ENCODE measurements at places on chromosomes 13 and 19.

GRCh38 chr19:17553256-17553655 is 2.2 kb upstream of the COLGALT1 start:
- DNase-seq, result peak; percentile 81

DNA sequence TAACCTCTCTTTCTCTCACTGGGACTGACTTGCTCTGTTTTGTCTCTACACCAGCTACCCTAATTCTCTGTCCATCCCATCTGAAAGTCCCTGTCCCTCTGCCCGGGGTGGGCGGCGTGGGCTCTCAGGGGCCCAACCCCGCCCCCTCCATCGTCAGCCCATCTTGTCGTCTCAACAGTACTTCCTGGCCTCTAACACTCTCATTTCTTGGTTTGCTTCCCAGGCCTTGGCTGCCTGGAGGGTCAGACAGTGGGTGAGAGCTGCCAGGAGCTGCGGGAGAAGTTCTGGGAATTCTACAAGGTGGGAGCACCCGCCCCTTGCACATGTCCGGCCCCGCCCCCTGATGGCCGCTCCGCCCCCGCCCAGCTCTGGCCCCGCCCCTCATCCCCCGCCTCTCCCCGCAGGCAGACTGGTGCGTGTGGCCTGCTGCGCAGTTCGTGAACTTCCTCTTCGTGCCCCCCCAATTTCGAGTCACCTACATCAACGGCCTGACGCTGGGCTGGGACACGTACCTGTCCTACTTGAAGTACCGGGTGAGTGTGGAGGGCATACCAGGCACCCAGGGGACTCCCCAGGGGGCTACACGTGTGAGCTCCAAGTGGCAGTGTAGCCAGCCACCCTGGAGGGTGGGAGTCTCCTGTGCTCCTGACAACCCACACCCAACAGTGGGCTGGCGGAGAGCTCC is 1.7 kb downstream of the MPV17L2 start:
- DNase-seq, result no peak

DNA sequence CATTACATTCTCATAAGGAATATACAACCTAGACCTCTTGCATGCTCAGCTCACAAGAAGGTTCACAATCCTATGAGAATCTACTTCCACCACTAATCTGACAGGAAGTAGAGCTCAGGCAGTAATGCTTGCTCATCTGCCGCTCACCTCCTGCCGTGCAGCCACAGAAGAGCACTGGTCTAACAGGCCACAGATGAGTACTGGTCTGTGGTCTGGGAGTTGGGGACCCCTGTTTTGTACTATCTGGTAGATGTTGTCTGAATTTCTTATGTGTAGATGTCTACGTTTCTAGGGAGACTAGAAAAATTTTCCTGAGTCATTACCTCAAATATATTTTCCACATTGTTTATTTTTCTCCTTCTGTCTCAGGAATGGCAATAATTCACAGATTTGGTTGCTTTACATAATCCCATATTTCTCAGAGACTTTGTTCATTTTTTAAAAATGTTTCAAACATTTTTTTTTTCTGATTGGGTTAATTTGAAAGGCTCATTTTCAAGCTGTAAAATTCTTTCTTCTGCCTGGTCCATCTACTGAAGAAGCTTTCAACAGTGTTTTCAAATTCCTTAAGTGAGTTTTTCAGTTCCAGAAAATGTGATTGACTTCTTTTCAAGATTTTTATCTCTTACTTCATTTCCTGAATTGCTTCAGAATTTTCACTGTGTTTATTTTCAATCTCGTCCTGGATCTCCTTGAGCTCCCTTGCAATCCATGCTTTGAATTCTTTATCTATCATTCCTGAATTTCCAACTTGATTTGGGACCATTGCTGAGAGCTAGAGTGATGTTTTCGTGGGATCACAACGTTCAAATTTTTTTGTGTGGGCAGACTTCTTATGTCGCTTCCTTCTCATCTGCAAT is 1322.2 kb downstream of the PCDH9 start:
- no peak for DNase-seq

DNA sequence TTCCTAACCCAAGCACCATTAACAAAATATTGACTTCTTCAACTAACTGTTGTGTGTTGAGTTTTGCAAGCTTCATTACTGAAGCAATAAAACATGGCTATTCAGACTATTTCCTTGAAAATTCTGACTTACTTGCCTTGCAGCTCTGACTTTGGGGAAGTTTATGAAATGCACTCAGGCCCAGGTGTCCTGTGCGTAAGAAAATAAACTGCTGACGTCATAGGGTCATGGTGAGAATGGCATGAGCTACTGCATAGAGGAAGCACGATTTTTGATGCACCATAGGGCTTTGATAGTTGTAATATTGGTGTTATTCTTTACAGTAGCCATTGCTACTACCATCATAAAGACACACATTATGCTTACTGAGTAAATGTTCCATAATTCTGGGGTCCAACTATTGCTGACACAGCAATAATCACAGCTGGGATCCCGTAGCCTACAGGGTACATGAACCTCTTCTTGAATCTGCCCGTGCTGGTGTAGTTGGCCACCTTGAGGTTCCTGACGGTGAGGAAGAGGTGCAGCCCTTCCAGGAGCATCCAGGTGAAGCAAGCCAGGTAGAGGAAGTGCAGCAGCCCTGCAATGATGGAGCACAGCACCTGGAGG is 57.9 kb downstream of the MBD3L2B start:
- no peak for DNase-seq

DNA sequence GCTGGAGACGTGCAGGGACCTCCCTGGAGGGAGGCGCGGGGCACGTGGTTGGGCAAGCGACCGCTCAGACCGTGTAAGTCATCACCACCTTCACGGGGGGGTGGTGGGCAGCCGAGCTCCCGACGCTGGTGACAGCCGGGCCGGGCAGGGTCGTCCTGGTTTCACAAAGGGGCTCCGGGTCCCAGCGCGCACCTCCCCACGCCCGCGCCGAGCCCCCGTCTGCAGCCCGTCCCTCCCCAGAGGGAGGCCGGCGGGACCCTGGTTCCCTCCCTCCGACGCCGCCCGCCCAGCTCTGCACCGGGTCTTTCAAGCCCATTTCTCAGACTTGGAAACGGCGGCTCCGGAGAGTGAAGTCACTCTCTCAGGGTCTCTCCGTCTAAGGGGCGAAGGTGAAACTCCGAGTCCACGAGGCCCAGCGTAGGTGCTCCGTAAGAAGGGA is 729 bp upstream of the ARID3A start:
- DNase-seq, result no peak

DNA sequence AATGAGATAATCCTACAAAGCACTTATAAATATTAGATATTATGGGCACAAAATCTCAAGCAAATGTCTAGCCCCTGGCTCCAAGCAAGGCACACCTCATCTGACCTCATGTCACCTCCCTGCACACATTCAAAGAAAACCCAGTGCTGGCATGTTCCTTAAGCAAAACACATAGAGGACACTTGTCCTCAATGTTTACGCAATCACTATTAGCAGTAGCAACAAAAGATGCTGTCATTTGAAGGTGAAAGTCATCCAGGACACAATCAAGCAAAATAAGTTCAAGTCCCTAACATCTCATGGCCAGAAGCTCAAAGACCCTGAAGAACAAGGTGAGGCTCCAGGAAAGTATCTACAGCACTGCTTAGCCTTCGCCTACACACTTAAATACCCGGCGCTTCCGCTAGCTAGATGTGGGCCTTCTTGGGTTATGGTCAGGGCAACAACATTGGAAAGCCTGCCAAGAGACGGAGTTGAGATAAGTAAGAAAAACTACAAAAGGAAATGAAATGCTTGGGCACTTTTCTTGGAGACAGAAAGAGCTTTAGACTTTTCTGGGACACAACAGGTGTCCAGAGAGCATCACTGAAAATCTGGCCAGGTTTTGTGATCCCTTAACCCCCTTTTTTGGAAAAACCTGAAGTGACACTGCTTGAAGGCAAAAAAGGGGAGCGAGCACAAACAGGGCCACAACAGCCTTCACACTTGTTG is 85.7 kb downstream of the FOXO1 start:
- DNase-seq, result no peak

DNA sequence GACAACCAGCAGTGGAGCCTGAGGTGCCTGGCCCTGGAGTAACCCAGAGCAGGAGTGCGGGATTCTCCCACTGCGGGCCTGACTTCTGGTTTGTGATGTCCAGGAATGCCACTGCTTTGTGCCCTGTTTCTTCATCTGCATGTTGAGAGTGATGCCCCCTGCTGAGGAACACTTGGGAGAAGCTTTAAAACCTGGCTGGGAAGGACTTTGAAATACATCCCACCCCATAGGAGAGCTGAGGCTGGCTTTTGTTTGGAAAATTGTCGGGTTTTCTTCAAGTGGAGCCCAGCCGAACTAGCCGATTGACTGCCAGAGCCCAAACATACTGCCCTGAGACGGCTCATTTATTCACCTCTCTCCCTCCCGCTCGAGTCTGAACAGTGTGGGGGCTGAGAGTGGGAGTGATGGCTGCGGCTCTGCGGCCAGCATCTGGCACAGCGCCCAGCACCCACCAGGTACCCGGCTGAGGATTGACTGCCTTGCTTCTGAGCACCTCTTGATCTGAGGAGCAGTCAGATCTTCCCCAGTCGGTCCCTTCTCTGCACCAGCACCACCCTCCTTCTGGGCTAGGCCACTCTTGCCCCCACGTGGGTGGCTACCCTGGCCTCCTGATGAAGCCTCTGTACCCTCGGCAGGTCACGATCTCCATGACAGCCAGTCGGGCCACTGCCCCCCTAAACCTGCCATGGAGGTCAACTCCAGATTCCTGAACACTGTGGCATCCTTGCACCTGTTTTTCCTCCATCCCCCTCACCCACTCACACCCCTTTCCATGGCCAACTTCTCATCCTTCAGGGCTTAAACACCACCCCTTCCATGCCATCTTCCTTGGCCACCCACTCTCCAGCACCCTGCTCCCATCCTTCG is 148.9 kb downstream of the SIPA1L3 start:
- DNase-seq, result no peak

- no peak for DNase-seq
Observed at GRCh38 chr19:1624458-1624857, 19.2 kb upstream of the UQCR11 start.

GRCh38 chr13:51240178-51240577 is 18.0 kb downstream of the FAM124A start:
- no peak for DNase-seq

- no peak for DNase-seq
Observed at GRCh38 chr19:2594319-2594718, 108.2 kb downstream of the GNG7 start.

GRCh38 chr19:42088471-42089190 is 12.7 kb downstream of the ZNF574 start:
- DNase-seq, result peak; percentile 28

DNA sequence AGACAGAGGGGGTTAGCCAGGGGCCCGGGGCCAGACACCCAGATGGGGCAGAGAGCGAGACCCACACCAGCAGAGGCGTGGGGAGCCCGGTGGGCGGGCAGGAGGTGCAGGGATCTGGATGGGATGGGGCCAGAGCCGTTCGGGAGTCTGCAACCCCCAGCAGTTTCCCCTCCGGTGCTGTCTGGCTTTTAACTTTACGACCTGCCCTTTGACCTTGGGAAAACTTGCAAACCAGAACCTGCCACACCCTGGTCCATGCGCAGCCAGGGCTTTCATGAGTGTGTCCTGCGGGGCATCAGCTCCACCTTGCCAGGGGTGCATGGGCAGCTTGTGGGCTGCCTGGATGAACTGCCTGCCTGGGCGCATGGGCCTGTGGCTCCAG is 9.8 kb downstream of the JOSD2 start:
- no peak for DNase-seq
